Cortex of kidney (tissue), 1 donor: ENCODE measurements at places on chromosomes 13 and 19.

DNA sequence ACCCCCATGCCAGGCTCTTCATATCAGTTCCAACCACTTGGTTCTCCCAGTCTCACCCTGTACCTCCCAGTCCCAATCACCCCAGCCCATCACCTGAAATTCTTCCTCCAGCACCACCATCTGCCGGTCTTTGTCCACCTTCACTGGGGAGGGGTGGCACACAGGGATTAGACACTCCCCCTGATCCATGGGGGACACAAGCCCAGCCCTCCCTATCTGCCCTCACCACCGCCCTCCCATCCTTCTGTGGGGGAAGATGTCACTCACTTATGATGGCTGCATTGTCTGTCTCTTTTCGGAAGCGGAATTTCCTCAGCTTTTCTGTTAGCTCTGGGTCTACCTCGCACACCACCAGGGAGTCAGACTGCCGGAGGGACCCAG is 685 bp downstream of the GMFG start:
- no peak for DNase-seq

DNA sequence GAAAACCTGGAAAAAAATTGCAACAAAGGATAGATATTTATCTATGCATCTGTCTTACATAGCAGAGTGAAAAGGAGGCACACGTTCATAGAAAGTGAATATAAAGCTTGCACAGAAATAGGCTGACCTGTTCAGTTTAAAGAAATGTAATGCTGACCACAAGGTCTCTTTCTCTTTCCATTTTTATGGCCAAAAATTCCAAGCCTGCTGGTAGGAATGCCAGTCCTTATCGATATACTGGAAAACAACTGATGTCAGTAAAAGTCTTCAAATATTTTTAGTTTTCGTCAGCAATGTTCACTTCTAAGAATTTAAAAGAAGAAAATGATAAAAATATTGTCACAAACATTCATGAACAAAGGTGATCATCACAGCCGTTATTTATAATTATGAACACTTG is 59.0 kb upstream of the MCF2L start:
- no peak for DNase-seq

GRCh38 chr19:18221815-18222725 is 4.2 kb downstream of the PDE4C start:
- DNase-seq, result no peak

DNA sequence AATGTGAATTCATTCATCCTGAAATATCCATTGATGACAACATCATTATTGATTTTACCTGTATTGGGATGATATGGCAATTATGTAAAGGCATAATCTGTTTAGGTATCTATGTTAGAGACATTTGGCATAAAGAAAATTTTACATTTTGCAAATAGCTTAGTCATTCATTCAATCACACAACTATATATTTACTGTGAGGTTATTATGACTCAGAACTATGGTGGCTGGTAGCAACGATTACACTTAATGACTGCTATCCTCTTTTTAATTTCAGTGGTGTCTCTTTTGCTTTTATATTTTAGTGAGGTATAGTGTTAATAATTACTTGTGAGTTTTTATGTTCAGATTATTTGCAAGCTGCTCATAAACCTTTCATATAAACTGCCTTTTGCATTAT is 955.9 kb downstream of the SLITRK6 start:
- DNase-seq, result no peak
